ENCODE measurements at places on chromosomes 1 and 21.

DNA sequence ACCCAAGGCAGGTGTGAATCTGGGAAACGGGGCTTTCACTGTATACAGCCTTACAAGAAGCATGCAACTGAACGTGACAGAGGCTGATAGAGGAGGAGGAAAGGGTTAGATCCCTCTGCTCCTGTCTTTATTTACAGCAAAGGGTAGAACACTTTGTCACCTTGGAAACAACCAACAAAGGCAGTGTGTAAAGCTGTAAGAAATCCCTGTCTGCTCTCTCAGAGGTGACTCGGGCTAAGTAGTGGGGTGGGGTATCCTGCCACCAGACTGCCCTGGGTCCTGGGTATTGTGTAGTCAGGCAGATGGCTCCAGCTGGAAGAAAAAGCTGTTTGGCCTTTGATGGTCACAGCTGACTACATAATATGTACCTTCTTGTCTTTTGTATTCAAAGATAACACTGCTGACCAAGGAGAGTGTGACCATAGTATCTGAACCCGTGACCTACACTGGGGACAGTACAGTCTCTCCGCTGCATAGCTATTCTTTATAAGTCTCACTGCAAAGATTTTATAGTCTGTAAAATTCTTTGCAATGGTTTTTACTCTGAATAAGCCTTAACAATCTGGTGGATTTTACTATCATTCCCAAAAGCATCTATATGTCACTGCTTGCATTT lies 22.1 kb upstream of the POU2F1 start:
- DNase-seq: peak; percentile 56

DNA sequence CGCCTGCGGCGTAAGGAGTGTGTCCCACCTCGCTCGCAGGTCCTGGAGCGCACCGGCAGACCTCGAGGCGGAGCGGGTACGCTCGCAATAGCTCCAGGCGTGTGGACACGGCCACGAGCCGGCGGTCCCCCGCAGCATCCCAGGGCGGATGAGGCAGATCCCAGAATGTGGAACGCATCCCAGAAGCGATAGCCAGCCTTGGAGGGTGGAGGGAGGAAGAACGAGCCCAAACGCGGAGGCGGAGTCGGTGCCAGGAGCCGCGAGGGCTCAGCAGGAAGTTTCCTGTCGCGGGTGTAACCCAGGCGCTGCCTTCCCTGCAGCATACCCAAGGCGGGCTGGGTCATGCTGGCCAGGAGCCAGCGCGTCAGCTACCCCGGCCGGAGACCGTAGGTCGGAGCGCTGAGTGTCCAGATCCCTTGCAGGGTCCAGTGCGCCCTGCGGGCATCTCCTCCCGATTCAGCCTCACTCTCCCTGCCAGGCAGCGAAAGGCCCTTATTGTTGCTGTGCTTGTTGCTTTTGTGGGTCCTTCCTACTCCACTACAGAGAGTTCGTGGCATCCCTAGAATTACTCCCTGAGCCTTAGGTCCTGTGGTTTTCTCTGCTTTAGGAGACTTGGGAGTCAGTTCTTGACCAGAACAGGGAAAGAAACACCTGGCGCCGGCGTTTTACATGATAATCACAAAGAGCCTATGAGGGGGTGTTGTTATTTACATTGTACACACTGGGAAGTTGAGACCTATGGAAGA lies 27.7 kb downstream of the STYXL2 start:
- peak; percentile 46 for DNase-seq

DNA sequence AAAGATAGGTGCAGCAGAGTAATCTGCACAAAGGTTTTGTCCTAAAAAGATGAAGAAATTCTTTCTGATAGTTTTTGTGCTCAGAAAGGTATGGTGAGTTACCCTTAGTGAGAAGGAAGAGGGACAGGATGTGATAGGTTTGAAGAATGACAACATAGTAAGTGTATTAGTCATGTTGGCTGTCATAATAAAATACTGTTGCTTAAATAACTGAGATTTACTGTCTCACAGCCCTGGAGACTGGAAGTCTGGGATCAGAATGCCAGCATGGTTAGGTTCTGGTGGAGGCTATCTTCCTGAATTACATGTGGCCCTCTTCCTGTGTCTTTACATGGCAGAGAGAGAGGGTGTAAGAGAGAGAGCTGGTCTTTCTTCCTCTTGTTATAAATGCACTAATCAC lies 965.2 kb downstream of the TTLL7 start:
- DNase-seq: no peak

GRCh38 chr1:79040424-79041082 lies 34.0 kb upstream of the ADGRL4 start:
- DNase-seq: no peak

GRCh38 chr1:203124546-203125317 lies 2.8 kb upstream of the ADORA1 start:
- no peak for DNase-seq

- DNase-seq: peak; percentile 3
Measured at GRCh38 chr1:19179597-19180264, 30.3 kb downstream of the UBR4 start.

GRCh38 chr21:25456672-25457071 lies 150.6 kb downstream of the MRPL39 start:
- DNase-seq: no peak

DNA sequence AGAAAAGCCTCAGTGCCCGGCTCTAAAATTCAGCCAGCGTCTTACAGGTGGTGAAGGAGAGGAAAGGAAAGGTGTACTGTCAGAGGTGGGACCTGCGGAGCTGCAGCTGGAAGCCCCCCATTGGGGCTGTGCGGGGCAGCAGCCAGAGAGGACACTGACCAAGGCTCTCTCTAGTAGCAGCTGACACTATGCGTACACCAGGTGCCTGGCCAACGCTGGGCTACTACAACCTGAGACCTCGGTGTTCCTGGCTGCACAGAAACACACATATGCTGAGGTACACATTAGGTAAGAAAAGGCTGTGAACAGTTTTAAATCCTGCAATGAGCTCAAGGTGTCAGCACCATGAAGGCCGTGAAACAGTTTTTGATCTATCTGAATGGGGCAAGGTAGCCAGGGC lies 55.5 kb upstream of the EDN2 start:
- DNase-seq: no peak

- DNase-seq: no peak
Measured at GRCh38 chr1:105416261-105416660, 1640.2 kb upstream of the PRMT6 start.

- no peak for DNase-seq
Measured at GRCh38 chr1:33578557-33579448, 106.4 kb downstream of the ZSCAN20 start.

- no peak for DNase-seq
Measured at GRCh38 chr21:16663436-16663835, 849.4 kb upstream of the CXADR start.

DNA sequence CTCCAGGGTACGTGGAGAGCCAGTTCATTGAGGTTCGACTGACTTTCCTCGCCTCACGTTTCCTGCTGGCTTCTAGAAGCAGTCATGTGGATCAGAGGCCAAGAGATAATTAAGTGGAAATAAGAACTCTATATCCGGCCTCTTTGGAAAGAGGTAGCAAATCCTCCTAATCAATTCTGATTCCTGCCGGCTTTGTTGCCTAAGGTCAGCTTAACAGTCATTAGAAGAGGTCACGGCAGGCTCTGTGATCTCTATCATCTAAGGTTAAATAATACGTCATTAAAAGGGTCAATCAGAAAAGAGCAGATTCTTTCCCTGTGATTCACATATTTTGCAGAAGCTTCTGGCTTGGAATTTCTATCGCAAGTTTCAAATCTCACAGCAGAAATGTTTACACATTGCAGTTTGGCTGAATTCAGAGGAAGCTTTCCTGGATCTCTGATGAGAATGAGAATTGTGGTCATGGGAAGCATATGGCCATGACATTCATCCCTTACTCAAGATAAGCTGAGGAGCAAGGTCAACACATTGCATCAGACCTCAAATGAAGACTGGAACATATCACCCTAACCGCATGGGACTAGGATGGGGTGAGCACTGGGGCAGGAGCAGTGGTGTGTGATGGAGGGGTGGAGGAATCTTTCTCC lies 189.4 kb downstream of the PBX1 start:
- no peak for DNase-seq

GRCh38 chr1:76764638-76765454 lies 102.4 kb upstream of the ST6GALNAC5 start:
- DNase-seq: peak; percentile 60

DNA sequence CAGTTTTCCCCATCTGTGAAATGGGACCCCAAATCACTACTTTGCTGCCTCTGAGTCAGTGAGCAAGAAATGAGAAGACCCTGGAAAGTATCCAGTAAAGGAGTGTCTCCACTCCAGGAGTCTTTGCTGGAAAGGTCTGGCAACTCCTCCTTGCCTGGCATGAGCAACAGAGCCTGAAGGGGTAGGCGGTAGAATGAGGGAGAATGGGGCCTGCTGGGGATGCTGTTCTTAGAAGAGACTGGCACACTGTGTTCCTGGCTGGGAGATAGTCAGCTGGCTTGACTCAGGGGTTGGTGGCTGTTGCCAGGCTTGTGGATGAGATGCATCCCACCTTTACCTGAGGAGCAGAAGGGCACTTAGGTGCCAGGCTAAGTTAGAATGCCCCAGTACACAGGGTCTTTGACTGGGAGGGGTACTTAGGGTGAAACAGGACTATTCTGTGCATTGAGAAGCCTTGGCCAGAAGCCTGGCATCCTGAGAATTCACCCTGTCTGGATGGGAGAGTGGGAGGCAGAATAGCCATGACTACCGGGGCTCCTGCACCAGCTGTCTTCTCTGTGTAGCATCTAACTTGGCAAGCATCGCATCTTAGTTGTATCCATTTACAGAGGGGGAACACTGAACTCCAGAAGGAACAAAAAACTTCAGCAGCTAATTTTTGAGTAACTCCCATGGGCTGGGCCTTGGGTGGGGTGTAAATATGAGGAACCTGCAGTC lies 2.5 kb downstream of the MFSD2A start:
- DNase-seq: no peak

DNA sequence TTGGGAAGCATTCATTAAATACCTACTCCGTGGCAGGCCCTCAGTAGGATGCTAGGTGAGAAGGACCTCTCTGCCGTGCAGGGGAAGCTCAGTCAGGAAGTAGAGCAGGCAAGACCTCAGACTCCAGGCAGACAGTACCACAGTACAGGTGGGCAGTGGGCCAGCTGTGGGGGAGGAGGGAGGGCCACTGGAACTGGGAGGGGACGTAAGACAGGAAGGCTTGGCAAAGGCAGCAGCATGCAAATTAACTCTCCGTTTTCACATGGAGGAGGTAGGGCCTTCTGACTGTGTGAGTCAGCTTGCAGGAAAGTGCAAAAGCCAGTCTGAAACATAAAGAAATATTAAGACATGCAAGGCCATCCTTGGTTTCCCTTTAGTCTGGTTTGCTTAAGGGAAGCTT lies 157.7 kb downstream of the TRIM33 start:
- peak; percentile 73 for DNase-seq

GRCh38 chr1:51341876-51342496 lies 11.6 kb upstream of the TTC39A start:
- DNase-seq: peak; percentile 23

- no peak for DNase-seq
Measured at GRCh38 chr1:212945463-212946160, 4.7 kb upstream of the VASH2 start.

DNA sequence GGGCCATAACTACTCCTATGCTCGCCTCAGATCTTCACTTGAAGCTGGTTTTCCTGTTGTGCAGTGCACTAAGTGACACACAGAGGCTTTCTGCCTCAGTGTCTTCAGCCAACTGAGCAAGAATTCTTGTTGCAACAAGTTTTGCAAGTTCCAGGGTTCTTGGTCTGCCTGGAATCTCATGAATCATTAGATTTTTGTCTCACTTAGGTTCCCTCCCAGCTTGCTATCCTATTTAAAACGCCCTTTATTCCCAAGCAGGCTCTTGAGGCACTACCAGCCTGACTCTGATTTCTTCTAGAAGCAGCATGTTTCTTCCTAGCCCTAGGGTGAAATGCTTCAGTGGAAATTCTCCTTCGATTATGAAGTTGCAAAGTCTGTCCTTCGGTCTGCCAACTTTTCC lies 158.8 kb downstream of the C1orf21 start:
- DNase-seq: no peak

- no peak for DNase-seq
Measured at GRCh38 chr1:39129514-39129913, 75.0 kb upstream of the MACF1 start.

GRCh38 chr1:203625628-203626019 lies 1.0 kb upstream of the ATP2B4 start:
- peak; percentile 76 for DNase-seq

- DNase-seq: no peak
Measured at GRCh38 chr1:67897270-67897949, 64.1 kb upstream of the GNG12 start.

DNA sequence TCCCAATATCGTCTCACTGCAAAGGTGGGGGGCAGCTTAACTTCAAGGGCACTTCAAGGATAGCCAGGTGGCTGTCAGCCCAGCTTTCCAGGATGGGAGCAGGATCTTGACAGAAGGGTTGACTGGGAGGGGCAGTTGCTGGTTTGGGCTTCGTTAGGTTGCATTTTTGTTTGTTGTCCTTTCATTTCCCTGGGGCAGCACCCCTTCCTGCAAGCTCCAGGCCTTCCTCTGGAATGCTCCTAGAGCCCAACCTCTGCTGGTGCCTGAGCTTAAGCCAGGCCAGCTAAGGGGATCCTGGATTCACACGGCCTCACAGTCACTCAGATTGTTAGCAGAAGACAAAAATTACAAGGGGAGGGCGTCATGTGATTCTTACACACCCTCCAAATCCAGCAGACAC lies 4.1 kb upstream of the OLIG2 start:
- no peak for DNase-seq

DNA sequence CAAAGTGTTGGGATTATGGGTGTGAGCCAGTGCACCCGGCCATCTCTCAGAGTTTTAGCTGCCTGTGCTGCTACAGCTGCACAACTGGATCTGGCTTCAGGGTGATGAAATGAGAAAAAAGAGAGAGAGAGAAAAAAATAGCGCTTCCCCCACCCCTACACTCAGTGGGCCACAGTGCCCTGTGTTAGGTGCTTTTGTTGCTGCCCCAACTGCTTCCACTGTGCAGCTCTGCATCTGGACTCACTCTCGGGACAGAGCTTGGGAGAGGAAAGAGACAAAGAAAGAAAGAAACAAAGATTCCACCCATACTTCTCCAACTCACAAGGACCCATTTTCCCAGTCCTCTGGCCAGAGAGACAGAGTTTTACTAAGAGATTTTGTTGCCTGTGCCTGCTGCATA lies 50.4 kb downstream of the INAVA start:
- DNase-seq: no peak

GRCh38 chr1:167431261-167431908 lies 86.9 kb downstream of the CD247 start:
- peak; percentile 19 for DNase-seq

DNA sequence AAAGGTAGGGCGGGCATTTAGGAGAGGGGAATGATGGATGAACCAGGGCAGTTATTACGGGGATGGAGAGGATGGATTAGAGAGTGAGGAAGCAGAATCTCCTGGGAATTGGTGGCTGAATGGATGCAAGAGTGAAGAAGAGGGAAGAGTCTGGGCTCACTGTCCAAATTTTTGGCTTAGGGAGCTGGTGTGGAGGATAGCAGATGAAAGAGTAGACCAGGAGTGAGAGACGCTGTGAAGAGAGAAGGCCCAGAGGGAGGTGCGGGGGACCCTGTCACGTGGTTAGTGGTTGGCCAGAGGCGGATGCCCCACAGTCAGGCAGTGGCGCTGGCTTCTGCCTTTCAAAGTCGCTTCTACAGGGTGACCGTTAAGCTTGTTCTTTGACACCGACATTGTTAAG lies 78.4 kb downstream of the PEX14 start:
- no peak for DNase-seq

Data from NCI-H526 (cell line).